ENCODE measurements at places on chromosomes 5 and 9. TPM values are rescaled to one million over a fixed set of nuclear protein-coding genes. Genes with fewer than 3 reads are reported as not detected.

GRCh38 chr5:143142596-143143435 lies 260.7 kb downstream of the NR3C1 start:
- DNase-seq: no peak

GRCh38 chr5:92328584-92329259 lies 945.6 kb upstream of the ARRDC3 start:
- DNase-seq: no peak

DNA sequence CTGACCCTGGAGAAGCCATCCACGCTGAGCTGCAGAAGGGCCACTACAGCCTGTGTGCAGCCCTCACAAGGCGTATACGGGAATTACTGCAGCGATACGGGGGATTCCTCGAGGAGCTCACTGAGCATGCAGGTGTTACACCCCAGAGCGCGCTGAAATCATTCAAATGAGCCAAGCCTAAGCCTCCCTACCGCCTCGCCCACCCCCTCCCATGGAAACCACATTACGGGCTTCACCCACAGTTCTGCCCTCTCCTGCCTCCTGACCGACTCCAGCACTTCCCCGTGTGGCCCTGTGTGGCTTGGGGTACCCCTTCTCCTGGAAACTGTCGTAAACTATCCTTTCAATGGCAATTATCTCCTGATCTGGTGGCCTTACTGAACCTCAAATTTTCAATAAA lies 13.3 kb downstream of the SURF6 start:
- no peak for DNase-seq

GRCh38 chr5:111929867-111930266 lies 172.9 kb upstream of the NREP start:
- DNase-seq: no peak

DNA sequence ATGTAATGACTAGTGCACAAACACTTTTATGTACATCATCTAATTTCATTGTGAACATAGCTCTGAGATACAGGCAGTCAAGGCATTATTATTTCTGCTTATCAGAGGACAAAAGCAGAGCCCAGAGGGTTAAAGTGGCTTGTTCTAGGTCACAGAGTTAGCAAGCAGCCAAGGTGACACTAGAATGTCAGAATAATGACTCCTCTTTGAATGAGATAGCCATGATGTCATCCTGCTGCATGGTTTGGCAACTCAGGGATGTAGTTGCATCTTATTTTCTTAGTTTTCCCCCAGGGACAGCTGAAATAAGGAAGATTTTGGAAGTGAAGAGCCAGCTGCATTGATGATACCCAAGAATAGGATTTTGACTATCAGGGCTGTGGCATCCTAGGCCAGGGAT lies 54.4 kb downstream of the KCNV2 start:
- DNase-seq: no peak

The TXNDC8 gene
- not detected for total RNA-seq
